Caco-2 (cell line): ENCODE measurements at places on chromosomes 1 and 21. TPM values are rescaled to one million over a fixed set of nuclear protein-coding genes. Genes with fewer than 3 reads are reported as not detected.

GRCh38 chr21:14683063-14683462, 136.9 kb upstream of the SAMSN1 start:
- H3K27me3 ChIP-seq, result no peaks in the 10 kb centered on the region
- no peaks in the 10 kb centered on the region for H3K4me1 ChIP-seq
- H3K4me3 ChIP-seq, result no peak overlapping the region

The RAB7B gene
- not detected in 2 replicates for total RNA-seq

The VANGL2 gene
- 3.2 and 3.4 TPM in 2 replicates for total RNA-seq

The HSD3B1 gene
- total RNA-seq, result 38.0 and 40.9 TPM in 2 replicates

DNA sequence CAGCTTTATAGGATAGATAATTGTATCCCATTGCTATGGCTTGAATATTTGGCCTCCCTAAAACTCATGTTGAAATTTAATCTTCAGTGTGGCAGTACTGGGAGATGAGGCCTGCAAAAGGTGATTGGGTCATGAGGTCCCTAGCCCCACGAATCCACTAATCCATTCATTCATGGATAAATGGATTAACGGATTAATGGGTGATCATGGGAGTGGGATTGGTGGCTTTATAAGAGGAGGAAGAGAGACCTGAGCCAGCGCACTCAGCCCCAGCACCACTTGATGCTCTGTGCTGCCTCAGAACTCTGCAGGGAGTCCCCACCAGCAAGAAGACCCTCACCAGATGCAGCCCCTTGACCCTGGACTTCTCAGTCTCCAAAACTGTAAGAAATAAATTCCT, 32.0 kb downstream of the S100A6 start:
- no peak overlapping the region for H3K4me3 ChIP-seq
- no peaks in the 10 kb centered on the region for H3K36me3 ChIP-seq
- H3K4me1 ChIP-seq, result peaks cover 16% of the 10 kb centered on the region
- H3K27ac ChIP-seq, result no peak overlapping the region
- DNase-seq, result no peak

The MINDY1 gene
- total RNA-seq, result 15.6 and 16.9 TPM in 2 replicates

DNA sequence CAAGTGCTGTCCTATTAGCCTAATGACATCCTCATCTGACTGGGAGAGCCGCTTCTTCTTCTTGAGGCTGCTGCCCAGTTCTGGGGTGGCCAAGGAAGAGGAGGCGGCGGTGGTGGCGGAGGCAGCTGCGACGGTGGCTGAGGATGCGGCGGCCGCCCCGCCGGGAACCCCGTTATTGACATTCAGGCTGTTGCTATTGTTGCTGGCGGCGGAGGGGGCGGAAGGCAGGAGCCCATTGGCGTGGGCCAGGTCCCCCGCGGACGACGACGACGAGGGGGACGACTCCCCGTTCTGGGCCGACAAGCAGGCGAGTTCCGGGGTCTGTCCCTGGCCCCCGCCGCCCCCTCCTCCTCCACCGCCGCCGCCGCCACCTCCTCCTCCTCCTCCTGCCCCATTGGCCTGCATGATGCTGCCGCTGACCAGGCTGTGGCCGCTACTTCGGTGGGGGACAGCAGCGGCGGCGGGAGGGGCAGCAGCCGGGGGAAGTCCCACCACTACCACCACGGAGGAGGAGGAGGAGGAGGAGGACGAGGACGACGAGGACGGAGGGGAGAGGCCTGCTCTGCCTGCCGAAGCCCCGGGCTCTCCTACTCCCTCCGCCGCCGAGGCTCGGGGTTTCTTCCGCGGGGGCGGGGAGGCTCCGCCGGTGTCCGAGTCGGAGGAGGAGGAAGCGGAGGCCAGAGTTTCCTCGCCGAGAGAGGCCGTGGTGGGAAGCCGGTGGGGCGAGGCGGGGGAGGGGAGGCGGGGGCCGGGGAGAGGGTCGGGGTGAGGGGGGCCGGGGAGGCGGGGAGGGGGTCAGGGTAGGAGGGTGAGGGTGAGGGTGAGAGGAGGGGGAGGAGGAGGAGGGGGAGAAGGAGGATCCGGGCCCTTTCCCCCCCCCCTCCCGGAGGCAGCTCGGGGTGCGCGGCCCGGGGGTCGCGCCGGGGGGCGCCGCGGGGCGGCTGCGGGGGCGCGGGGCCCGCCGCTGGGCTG, 610 bp downstream of the WDR26 start:
- H3K27ac ChIP-seq, result peak overlapping the region; percentile 94
- H3K27me3 ChIP-seq, result no peaks in the 10 kb centered on the region
- peaks cover 30% of the 10 kb centered on the region for H3K4me1 ChIP-seq
- H3K4me3 ChIP-seq, result peak overlapping the region; percentile 88
- no peaks in the 10 kb centered on the region for H3K36me3 ChIP-seq

DNA sequence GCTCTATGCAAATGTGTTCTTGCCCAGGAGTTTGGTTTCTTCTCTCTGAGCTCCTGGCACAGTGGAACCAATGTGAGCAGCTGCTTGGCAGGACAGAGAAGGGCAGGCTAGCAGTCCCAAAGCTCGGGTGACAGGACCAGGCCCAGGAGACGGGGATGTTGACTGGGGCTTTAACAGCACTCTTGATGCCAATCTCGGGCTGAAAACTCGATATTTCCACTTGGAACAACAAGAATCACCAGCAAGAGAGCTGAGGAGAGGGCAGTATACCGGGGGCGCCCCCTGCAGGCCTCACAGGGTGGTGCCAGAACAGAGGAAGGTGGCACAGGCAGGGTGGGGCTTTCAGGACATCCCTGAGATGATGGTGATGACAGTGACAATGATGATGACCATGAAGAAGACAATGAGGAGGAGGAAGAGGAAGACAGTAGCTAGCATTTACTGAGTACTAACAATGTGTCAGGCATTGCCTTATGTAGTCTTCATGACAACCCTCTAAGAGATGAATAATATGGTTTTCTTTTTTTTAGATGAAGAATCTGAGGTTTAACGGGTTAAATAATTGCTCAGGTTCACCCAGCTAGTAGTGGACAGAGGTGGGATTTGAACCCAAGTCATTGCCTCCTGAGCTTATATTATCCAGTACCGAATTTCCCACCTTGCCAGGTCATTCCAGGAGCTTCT, 2.7 kb upstream of the KCNJ9 start:
- H3K4me3 ChIP-seq, result no peak overlapping the region
- H3K27ac ChIP-seq, result no peak overlapping the region
- H3K4me1 ChIP-seq, result no peaks in the 10 kb centered on the region

DNA sequence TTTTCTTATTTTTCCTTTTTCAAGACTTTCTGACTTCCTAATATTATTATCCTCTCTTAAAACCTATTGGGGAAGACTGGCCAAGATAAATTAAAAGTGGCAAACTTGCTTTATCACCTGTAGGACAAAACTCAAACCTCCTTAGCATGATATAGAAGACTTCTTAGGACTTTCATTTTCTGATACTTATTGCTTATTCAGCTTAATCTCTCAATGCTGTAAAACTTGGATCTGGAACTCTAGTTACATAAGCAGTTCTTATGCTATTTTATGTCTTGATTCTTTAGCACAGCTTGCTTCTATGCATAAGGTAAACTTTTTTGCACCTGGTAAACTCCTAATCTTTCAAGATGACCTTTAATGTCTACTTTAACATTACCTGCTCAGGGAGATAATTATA, 382.3 kb upstream of the LRRC7 start:
- H3K4me3 ChIP-seq, result no peak overlapping the region
- DNase-seq, result no peak
- H3K27ac ChIP-seq, result no peak overlapping the region
- no peaks in the 10 kb centered on the region for H3K27me3 ChIP-seq
- H3K36me3 ChIP-seq, result no peaks in the 10 kb centered on the region

The CXADR gene
- total RNA-seq, result 98.6 and 102 TPM in 2 replicates

GRCh38 chr1:30533141-30533540, 190.2 kb downstream of the MATN1 start:
- H3K36me3 ChIP-seq, result no peaks in the 10 kb centered on the region
- no peak for DNase-seq
- H3K27me3 ChIP-seq, result no peaks in the 10 kb centered on the region
- H3K27ac ChIP-seq, result no peak overlapping the region
- no peak overlapping the region for H3K4me3 ChIP-seq

DNA sequence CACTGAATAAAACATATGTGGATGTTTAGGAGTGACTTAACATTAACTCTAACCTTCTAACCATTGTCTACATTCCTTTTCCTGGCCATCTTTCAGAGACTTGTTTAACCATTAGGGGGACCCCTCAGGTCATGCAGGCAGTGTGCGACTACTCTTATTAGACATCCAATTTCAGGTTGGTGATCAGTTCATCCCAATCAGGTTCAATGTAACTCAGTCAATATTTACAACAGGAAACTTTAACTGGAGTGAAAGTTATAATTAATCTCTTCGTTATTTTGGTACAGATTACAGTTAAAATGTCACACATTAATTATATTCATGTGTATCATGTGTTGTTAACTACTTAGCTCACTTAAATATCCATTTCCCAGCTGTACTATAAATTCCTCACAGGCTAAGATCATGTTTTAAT, 68.8 kb upstream of the RGS1 start:
- H3K36me3 ChIP-seq, result no peaks in the 10 kb centered on the region
- H3K4me1 ChIP-seq, result no peaks in the 10 kb centered on the region
- no peaks in the 10 kb centered on the region for H3K27me3 ChIP-seq
- no peak overlapping the region for H3K4me3 ChIP-seq

The OXCT2 gene
- 4.6 and 6.4 TPM in 2 replicates for total RNA-seq

DNA sequence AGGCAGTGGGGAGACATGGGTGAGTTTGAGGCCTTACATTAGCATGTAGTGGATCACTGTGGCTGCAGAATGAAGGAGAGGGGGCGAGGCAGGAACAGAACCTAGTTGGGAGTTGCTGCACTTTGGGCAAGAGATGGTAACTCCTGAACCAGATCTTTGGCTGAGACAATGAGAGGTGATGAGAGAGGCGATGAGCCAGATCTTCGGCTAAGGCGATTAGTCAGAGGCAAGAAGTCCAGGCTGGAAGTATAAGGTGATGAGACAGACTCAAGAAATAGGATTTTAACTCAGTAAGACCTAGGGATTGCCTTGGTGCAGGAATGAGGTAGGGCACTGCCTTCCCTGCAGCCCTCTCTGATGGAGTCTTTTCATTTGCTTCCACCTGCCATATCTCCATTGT, 9.1 kb upstream of the ARTN start:
- no peaks in the 10 kb centered on the region for H3K4me1 ChIP-seq
- H3K27ac ChIP-seq, result no peak overlapping the region
- no peak for DNase-seq
- H3K27me3 ChIP-seq, result no peaks in the 10 kb centered on the region

DNA sequence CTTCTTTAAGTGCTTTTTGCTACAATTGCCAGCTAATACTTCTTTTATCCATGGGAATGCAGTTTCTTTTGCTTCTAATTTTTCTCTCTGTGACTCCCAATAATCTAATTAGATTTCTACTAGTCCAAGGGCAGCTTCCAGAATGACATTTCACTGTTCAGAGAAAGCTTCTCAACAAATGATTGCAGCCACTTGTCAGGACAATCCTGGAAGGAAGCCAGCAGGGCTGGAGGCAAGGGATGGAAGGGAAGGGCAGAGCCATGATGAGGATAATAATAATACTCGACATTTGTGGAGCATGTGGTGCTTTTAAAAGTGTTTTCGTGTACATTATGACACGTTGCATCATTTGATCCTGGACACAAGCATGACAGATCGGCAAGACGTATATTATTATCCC, 19.4 kb downstream of the F11R start:
- no peaks in the 10 kb centered on the region for H3K27me3 ChIP-seq
- DNase-seq, result no peak
- H3K4me1 ChIP-seq, result peaks cover 10% of the 10 kb centered on the region
- no peak overlapping the region for H3K27ac ChIP-seq
- H3K4me3 ChIP-seq, result no peak overlapping the region

GRCh38 chr1:38500891-38501290, 358.7 kb downstream of the RRAGC start:
- no peaks in the 10 kb centered on the region for H3K27me3 ChIP-seq
- H3K36me3 ChIP-seq, result no peaks in the 10 kb centered on the region
- no peak for DNase-seq
- H3K4me3 ChIP-seq, result no peak overlapping the region
- no peaks in the 10 kb centered on the region for H3K4me1 ChIP-seq
